ENCODE measurements at places on chromosomes 6 and 20. TPM values are rescaled to one million over a fixed set of nuclear protein-coding genes. Genes with fewer than 3 reads are reported as not detected.

Gene FIG4
- total RNA-seq: 25.1 TPM

Gene NCOA7
- total RNA-seq: 59.9 TPM

Gene SLC24A3
- total RNA-seq: 7.5 TPM

Gene SEC63
- 75.2 TPM for total RNA-seq

Gene SYCP2L
- total RNA-seq: 4.6 TPM

Gene CCN5
- 1,717 TPM for total RNA-seq

Gene AURKA
- 5.9 TPM for total RNA-seq

Gene EDN3
- not detected for total RNA-seq
